ENCODE measurements at places on chromosomes 11 and 22. TPM values are rescaled to one million over a fixed set of nuclear protein-coding genes. Genes with fewer than 3 reads are reported as not detected.

DNA sequence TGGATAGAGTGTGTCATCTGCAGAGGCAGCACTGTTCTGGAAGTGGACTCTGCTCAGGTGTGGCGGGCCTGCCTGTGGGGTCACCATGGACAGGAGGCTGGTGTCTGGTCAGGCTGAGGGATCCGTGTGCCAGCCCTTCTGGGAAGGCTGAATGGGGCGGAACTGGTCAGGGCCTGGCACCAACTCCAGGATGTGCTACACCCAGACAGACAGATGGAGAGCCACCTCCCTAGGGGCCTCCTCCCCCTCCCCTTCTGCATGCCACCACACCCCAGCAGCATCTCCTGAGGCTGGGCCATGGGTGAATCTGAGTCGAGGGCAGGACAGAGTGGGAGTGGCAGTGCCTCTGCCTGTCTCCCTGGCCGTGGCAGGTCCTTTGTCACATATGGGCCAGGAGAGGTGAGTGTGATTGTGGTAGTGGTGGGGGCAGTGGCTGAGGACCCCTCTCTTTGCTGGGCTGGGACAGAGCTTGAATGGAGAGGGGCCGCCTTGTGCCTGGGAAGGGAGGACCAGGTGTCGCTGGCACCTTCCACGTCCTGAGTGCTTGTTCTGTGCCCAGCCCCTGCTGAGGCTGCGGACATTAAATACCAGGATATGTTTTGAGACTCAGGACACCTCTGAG lies 29.1 kb downstream of the ST3GAL4 start:
- DNase-seq = peak; percentile 19

GRCh38 chr22:33599596-33599995 lies 320.7 kb downstream of the LARGE1 start:
- no peak for DNase-seq

- DNase-seq = peak; percentile 15
These were observed 134.4 kb downstream of the CTTN start for GRCh38 chr11:70532731-70533130.

- DNase-seq = no peak
These were observed 24.1 kb downstream of the RRAS2 start for GRCh38 chr11:14334893-14335292.

- peak; percentile 30 for DNase-seq
These were observed 9.8 kb downstream of the UCP2 start for GRCh38 chr11:73972620-73973449.

Gene PANX3
- not detected for total RNA-seq

DNA sequence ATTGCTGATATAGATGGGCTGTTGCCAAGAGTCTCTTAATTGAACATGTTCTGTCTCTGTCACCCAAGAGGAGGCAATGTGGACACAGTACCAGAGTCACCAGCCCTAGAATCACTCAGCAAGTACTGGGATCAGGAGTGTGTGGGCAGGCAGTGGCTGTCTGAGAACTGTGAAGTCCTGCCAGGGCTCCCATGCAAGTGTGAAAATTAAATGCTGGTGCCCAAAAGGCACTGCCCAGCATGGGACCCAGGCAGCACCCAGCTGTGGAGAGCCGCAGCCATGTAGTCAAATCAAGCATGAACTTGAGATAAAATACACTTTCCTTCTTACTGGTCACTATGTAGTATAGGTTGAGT lies 19.9 kb downstream of the HIRA start:
- no peak for DNase-seq

Gene CHCHD10
- 1,571 TPM for total RNA-seq

Gene TRPM5
- not detected for total RNA-seq

DNA sequence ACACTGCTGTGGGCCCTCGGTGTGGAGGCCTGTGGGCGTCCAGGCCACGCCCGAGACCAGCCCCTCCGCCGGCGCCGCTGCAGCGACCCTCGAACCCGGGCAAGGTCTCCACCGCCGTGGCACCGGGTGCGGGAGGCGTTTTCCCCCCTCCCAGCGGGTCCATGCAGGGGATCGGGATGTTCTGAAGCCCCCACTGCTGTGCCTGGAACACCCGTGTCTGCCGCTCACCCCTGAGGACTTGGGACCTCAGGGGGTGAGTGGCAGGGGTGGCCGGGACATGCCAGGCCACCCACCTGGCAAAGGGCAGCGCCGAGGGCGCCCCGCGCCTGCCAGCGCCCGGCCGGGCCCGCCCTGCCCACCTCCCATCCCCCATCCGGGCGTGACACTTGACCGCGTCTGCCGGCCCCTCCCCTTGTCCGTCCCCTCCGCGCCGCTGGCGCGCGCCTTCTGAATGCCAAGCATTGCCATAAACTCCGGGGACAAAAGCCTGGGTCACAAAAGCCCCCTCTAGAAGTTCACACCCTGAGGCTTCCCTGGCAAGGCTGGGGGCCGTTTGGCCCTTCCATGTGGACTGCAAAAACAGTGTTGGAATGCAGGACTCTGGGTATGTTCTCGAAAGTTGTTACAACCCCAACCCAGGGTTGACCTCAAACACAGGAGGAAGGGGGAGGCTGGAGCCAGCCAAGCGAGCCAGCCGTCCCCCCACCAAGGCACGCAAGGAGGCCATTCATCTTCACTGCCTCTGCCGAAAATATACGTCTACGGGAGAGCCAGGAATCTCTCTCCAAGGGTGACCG lies 819 bp upstream of the KCNQ1OT1 start:
- DNase-seq = peak; percentile 84

- no peak for DNase-seq
These were observed 13.0 kb upstream of the OR6A2 start for GRCh38 chr11:6812390-6813005.

GRCh38 chr11:102240502-102240901 lies 76.8 kb upstream of the BIRC3 start:
- DNase-seq = no peak

GRCh38 chr11:91717169-91717568 lies 507.4 kb upstream of the FAT3 start:
- DNase-seq = no peak

Gene GDPD4
- not detected for total RNA-seq

GRCh38 chr22:33402325-33402724 lies 344.1 kb upstream of the SYN3 start:
- DNase-seq = no peak

- no peak for DNase-seq
These were observed 98.0 kb upstream of the THY1 start for GRCh38 chr11:119520966-119521365.

GRCh38 chr11:128174465-128175291 lies 412.7 kb downstream of the ETS1 start:
- DNase-seq = no peak

DNA sequence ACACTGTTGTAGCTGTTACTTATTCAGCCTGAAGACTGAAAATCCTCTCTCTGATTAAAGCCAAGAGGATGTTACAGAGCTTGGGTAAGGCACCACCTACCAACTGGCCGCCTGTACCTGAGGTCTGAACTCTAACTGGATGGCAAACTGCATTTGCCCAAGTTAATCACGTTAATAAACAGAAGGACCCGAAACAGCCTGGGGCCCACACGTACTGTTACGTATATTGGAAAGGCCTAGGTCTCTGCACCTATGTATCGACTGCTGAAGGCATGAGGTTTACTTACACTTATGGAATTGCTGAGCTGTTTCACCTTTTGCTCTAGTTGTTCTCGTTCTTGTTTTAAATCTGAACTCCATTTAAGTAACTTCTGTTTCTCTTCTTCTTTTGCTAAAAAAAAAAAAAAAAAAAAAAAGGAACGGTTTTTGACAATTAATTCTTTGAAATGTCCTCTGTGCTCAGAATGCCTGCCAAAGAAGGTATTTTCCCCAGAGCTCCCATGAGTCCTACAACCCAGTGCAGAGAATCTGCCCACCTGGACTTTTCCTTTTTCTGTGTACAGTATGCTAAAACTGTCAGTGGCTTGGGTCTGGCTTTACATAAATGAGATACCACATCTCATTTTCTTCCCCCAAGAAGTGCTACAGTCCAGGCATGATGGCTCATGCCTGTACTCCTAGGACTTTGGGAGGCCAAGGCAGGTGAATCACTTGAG lies 13.1 kb downstream of the LARGE2 start:
- DNase-seq = no peak

Gene SRSF8
- 24.9 TPM for total RNA-seq

DNA sequence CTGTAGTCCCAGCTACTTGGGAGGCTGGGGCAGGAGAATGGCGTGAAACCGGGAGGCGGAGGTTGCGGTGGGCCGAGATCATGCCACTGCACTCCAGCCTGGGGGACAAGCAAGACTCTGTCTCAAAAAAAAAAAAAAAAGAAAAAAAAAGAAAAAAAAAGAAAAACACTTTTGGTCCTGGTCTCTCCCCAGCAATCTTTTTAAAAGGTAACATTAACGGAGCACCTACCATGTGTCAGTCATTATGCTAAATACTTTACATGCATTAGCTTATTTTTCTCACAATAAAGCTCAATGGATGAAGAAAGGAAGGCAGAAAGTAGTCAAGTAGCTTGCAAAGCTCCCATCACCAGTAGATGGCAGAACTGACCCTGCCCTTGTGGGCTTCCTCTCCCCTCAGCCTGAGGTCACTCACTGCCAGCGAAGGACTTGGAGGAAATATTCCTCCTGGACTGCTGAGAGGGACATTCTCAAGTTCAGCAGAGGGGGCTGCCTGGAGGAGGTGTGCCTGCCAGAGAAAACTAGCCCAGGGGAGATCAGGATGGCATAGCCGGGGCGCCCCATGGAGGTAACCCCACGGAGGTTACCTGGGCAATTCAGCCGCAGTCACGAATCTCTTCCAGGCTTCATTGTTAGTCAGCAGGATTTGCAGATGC lies 15.5 kb downstream of the APOL3 start:
- peak; percentile 65 for DNase-seq

GRCh38 chr22:17941471-17942406 lies 82.6 kb downstream of the MICAL3 start:
- DNase-seq = peak; percentile 61

Gene BEST1
- 1.1 TPM for total RNA-seq

DNA sequence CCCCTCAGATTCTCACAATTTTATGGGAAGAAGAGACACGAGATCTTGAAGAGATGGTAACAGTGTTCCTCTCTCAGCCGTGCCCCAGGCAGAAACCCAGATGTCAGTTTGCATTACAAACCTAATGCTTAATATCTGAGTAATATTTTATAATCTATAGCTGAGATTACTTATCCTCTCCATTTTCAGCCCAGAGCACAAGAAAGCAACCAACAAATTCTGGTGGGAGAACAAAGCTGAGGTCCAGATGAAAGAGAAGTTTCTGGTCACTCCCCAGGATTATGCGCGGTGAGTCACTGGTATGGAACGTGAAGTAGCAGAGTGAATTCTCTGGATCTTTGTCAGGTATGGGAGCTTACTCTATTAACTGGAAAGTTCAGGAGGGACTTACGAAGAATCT lies 884 bp downstream of the CENATAC start:
- no peak for DNase-seq

Gene SEZ6L
- 0.37 TPM for total RNA-seq

DNA sequence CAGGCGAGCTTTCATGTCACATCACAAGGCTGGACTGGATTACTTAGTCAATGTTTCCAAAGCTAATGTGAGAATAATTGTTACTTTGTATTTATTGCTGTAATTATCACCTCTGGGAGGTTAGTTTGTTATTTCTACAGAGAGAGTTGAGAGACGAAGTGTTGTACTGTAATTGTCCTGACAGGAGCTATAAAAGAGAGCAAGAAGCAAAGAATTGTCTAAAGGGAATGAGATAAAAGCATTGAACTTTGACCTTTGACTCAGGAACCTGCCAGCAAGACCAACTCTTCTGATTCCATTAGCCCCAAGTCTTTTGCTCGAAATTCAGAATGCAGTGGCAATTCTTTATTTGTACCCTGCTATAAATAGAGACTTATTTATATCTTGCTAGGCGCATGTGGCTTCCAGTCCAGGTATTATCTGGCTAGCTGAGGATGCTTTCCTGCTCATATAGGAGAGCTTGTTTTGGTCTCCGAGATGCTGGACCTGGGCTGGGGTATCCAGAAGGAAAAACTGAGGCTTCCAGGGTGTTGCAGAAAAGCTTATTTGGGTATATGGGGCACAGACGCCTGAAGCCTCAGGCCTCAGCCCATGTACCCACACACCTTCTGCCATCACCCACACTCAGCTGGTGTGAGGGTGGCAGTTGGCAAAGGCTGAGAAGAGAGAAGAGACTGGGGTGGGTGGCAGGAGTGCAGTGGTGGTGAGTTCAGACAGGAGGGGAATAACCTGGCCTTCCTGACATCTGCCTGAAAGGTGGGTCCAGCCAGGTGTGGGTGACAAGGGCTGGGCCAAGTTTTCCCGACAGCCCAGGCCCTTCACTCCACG lies 40.7 kb downstream of the SYT13 start:
- DNase-seq = no peak

GRCh38 chr22:36149441-36149840 lies 11.1 kb downstream of the APOL3 start:
- no peak for DNase-seq

- no peak for DNase-seq
These were observed 36.1 kb upstream of the SCN3B start for GRCh38 chr11:123690485-123690884.

GRCh38 chr22:17997456-17997855 lies 26.9 kb downstream of the MICAL3 start:
- no peak for DNase-seq

GRCh38 chr11:66371627-66372415 lies at the start of gene SLC29A2:
TSS of gene SLC29A2 (minus strand) at chr11:66371760. CDS start at chr11:66371591, 169 bp downstream.
- peak; percentile 88 for DNase-seq

- DNase-seq = no peak
These were observed 72.6 kb downstream of the HIPK3 start for GRCh38 chr11:33329705-33330329.

- no peak for DNase-seq
These were observed 153.0 kb downstream of the BBOX1 start for GRCh38 chr11:27193434-27194225.

DNA sequence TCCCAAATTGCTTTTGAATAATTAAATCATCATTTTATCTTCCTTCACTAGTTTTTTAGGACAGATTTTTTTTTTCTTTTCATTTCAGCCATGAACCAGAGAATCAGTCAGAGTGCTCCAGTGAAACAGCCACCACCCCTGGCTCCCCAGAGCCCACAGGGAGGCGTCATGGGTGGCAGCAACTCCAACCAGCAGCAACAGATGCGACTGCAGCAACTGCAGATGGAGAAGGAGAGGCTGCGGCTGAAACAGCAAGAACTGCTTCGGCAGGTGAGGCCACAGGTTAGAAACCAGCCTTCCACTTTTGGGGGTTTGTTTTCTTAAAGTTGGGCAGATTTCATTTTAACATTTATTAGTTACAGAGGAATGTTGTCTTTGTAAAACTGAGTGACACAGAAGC lies 95.6 kb downstream of the YAP1 start:
- no peak for DNase-seq

- DNase-seq = no peak
These were observed 2.7 kb downstream of the MAJIN start for GRCh38 chr11:64969209-64969608.

Gene OSM
- total RNA-seq = not detected

Gene LRRN4CL
- total RNA-seq = 3.4 TPM

GRCh38 chr11:122714484-122714883 lies 59.0 kb downstream of the UBASH3B start:
- DNase-seq = no peak

Gene AMPD3
- 3.7 TPM for total RNA-seq

Gene DEUP1
- total RNA-seq = not detected

DNA sequence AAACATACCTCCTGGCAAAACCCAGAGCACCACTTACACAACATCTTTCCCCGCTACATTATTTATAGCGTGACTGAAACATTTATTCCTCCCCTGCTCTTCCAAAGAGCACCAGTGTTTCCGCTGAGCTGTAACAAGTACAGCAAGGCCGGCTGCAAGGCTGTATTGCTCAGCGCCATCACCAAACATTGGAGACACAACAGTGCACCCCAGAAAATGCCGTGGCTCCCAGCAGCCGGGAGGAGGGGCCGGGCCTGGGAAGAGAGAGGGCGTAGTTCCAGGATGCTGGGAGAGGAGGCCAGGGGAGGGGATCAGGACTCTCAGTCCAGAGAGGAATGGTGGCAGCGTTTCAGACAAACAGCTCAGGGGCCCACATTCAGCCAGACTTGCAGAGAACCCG lies 133.2 kb downstream of the DSCAML1 start:
- no peak for DNase-seq
